ENCODE measurements at places on chromosomes 6 and 20.

DNA sequence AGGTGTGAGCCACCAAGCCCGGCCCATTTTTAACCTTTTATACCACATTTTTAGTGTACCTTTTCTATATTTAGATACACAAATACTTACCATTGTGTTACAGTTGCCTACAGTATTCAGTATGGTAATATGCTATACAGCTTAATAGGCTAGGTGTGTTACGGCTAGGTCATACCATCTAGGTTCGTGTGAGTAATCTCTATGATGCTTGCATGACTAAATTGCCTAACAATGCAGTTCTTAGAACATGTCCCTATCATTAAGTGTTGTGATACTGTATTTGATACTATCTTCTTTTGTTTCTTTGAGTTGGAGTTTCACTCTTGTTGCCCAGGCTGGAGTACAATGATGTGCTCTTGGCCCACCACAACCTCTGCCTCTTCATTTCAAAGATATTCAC is 387.7 kb upstream of the SASH1 start:
- no peak for DNase-seq

DNA sequence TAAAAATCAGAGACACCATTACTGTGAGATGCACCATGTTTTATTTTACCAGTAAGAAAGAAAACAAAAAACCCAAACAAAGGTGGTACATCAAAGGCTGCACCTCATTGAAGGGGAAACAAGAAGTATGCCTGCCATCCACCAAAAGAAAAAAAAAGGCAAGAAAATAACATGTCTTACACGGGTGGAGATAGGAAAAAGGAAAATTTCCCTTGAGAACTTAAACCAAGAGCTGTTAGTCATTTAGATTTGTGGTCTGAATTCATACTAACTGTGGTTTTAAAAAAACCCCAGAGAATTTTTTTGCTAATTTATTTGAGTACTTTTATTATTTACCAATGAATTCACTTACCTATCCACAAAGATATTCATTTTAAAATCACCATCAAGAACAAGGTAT is 144.0 kb downstream of the LRRC1 start:
- no peak for DNase-seq

- DNase-seq = no peak
These were observed 598 bp downstream of the HLA-B start for GRCh38 chr6:31356216-31356945.

GRCh38 chr6:45608252-45608913 is 230.6 kb upstream of the SUPT3H start:
- DNase-seq = no peak

GRCh38 chr6:123329337-123329736 is 307.4 kb downstream of the TRDN start:
- DNase-seq = no peak

GRCh38 chr6:4794140-4794707 is 18.0 kb downstream of the CDYL start:
- DNase-seq = no peak

- DNase-seq = no peak
These were observed 385.2 kb downstream of the KIF16B start for GRCh38 chr20:16187956-16188616.

DNA sequence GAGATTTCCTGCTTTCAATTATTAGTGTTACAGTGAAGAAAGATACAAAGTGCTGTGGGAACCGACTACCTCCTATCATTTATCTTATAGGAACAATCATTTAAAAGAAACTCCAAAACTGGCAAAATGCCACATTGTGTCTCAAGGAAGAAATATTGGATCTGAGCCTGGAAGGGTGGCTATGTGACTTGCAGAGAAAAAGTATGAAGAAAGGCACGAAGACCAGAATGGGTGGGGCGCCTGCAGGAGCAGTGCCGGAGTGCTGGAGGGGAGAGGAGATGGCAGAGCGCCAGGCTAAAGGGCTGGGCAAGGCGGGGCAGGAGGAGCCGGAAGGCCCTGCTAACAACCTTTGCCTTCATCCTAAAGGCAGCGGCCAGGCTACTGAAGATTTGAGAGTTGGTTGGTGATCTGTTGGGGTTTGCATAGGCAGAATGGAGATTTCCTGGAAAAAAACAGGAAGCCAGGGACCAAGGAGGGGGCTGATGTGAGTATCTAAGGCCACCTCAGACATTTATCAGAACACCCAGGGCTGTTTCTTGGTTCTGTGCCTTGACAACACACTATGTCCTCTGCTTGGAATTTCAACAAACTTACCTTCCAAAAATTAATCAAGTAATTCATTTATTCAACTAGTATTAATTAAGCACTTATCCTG is 125.6 kb downstream of the MAFB start:
- DNase-seq = no peak

- peak; percentile 8 for DNase-seq
These were observed 301.7 kb upstream of the ZFP64 start for GRCh38 chr20:52493171-52493721.

- no peak for DNase-seq
These were observed 2.2 kb downstream of the SLC22A2 start for GRCh38 chr6:160256445-160256844.

DNA sequence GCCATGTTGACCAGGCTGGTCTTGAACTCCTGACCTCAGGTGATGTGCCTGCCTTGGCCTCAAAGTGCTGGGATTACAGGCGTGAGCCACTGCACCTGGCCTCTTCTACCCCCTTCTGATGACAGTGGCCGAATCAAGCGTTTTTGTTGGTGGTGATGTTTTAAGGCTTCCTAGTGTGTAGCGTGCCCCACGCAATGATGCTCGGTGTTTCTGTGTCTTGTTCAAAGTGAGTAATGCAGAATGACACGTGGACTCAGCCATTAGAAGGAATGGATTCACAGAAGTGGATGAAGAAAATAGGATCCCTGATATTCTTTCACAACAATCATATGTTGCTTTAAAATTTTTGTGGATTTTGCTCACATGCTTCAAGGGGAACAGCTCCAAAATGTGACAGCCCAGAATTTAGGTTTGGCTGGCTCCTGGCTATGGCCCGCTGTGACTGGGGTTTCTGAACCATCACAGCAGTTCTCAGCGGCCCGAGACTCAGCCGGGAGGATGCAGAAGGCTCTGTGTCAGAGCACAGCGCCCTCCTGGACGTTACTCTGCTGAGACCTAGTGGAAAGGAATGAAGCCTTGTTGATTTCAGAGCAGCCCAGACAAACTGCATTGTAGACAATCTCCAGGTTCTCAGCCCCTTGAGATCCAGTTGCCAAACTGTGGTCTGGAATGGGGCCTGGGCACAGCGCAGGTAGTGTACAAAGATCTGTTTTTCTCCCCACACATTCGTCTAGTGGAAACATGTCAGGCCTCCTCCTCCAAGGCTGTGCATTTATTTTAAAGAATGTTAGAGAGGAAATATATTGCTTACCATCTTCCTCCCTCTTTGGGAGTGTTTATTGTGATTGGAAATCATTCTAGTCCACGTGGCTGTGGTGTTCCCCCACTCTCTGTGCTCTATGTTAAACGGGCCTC is 57.6 kb upstream of the TIAM2 start:
- no peak for DNase-seq

DNA sequence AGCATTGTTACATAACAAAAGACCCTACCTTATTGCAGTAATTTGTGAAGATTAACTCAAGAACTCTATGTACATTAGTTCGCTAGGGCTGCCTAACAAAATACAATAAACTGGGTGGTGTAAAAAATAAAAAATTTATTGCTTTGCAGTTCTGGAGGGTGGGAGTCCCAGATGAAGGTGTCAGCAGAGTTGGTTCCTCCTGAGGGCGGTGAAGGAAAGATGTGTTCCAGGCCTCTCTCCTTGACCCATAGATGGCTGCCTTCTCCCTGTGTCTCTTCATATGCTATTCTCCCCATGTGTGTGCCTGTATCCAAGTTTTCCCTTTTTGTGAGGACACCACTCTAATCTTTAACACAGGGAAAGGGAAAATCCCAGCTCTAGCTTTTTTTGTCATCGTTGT is 305 bp upstream of the VNN1 start:
- no peak for DNase-seq

- DNase-seq = no peak
These were observed 10.6 kb downstream of the TRIB3 start for GRCh38 chr20:391041-391711.

- no peak for DNase-seq
These were observed 68.0 kb upstream of the KCNQ5 start for GRCh38 chr6:72553531-72554511.

- DNase-seq = no peak
These were observed 184.0 kb downstream of the BMP7 start for GRCh38 chr20:57082357-57082945.

DNA sequence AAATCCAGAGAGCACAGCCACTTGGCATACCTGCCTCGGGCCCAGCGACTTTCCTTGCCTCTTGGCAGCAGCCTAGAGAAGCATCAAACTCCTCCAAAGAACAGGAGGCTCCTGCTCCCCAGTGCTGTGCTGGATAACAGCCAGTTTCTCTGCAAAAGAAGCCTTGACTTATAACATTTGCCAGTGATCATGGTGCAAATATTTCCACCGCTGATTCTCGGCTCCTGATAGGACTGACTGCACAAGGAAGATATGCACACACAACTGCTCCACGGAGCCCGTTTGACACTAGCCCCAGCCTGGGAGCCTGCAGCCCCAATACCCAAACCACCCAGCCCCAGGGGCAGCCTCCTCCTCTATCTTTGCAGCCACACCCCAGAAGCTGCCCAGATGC is 17.5 kb downstream of the ACSS1 start:
- DNase-seq = no peak

- DNase-seq = no peak
These were observed 11.3 kb downstream of the SLC2A12 start for GRCh38 chr6:134041093-134041492.

DNA sequence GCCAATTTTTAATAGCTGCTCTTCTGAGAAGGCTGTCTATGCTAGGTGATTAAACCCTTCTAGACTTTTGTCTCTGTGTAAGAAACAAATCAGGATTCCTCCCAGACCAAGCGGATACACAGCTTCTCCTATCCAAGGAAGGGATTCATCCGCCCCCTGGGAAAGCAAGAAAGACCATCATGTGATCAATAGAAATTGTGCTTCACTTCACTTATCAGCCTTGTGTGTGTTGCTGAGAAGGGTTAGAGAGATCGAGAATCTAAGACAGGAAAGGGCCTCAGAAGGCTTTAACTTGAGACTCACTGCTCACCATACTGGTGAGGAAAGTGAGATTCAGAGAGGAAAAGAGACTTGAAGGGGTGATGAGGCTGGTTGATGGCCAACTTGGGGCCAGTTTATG is 1.5 kb downstream of the ABCC10 start:
- no peak for DNase-seq

DNA sequence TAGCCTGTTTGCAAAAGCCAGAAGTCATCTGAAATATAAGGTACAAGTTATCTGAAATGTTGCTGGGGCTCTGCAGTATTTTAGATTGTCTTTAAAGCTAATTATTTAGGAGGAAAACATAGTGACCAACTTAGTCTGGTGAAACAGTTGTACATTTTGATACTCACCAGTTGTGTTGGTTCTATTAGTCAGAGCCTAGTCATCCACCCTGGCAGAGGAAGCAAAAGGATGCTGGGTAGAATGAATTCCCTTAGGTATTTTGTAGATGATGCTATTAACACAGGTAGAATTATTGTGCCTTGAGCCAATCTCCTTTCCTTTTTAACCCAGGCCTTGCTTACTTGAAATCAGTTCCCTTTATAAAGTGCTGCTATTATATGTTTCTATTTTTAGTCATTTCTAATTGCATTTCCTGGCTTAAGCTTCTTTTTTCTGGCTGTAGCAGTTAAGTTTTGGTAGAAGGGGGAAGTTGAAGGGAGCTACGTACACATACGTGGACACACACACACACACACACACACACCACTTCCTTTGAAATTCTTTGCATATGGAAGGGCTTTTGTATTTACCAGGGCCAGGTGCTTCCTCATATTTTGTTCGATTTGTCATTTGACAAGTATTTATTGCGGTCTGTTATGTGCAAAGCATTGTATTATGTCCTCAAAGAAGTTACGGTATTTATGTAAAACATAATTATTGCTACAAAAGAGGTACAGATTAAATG is 82.4 kb downstream of the RTN4IP1 start:
- no peak for DNase-seq

DNA sequence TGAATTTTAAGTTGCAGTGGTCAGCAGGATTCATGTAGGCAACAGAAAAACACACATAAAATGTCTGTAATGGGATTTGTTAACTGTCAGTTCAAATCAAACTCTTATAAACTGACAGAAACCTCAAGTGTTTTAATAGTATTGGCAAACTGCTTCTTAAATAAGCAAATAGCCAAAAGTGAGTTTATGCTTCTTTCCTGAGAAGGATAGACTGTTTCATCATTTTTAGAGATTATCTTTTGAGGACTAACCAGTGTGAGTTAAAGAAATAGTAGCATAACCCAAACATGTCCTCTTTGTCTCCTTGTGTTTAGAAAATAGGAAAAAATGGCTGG is 68.0 kb downstream of the AIG1 start:
- DNase-seq = no peak

DNA sequence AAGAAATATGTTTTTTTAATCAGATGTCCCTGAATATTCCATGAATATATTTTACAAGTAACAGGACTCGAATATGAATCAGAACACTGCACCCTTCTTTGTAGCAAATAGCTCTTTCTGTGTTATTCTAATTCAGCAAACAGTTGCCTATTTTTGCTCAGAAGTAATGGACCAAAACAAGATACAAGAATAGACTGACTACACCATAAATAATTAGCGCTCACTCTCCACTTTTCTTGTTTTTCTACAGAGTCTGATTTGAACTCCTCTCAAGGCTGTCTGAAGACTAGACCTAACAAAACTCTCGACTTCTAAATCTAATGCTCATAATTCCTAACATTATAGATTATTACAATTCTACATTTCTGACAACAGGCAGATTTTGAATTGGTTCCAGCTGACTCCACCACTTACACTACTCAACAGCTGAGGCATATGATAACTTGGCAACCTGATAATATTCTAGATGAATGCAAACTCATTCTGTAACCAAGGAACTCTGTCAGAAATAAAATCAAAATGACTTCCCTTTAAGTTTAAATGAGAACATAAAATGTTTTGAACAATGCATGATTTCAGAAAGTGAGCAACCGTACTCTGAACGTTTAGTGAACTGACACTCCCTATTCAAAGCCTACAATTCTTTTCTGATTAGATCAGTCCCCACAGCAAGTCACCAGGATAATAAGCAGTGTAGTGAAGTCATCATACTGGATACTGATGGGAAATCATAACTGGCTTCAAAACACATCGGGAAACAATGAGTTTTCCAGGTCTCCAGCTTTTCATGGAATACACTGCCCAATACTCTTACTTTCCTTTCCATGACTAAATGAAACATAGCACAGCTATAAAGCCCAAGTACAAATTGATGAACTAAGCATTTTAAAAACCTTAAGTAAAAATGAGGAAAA is 114.2 kb upstream of the BEND6 start:
- DNase-seq = no peak

DNA sequence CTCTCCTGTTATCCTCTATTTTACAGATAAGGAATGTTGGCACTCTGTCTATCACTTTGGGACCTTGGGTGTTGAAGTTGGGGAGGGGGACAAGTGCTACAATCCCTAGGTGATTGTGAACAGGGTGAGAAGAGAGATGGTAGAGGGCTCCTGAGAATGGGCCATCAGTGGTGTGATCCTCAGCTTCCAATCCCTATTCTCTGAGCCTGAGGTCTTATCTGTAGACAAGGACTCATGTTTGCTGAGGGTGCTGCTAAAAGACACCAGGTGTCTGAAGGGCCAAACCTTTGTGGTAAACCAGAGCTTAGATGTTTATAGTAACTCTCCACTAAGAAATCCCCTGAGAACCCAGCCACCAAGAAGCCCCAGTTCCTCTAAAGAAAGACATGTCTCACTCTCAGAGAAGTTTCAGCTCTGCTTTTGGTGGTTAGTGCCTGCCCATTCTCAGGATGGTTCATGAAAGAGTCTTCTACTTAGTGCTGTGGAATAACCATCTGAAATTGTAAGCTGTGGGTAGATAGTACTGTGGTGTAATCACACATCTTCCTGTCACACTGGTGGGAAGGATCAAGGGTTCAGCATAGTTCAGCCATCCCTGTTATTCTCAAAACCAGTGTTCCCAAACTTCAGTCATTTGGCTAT is 58.2 kb upstream of the IL20RA start:
- no peak for DNase-seq
